NCI-H82 (cell line): ENCODE measurements at places on chromosomes 5 and 9.

DNA sequence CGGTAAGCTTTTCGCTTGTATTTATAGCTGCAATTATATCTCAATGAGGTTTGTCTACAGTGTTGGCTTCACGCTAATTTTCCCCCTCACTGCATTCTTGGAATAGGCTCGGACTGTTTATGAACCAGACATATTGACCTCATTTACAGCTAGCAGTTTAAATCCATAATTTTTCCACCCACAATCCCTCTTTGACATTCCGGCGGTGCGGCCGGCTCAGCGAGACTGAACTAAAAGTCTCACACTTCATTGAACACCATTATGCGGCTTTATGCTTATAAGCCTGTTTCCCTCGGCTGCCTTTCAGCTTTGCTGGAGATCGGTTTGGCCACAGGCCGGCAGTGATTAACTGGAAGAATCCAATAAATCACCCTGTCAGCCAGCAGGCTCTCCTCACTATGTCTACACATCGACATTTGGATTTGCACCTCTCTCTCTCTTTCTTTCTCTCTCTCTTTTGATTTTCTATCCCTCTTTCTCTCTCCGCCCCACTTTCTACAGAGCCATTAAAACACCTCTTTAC, 315.0 kb upstream of the TLE4 start:
- DNase-seq, result peak; percentile 97

DNA sequence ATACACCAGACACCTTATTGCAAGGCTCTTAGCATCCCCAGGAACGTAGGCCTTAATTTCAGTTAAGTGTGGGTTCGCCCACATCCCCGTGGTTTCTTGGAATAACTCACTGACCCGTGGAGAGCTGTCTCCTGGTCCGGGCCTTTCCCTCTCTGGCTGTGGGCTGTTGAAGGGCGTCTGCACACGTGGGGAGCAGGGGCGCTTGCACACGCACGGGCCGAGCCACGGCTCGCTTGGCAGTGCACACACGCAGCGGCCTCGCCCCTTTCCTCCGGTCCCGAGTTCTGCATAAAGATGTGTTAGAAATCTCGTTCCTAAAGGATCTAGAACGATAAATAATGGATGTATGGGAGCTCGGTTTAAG, 141.9 kb downstream of the PBX3 start:
- DNase-seq, result peak; percentile 75

- no peak for DNase-seq
Measured at GRCh38 chr9:133673258-133673655, 37.1 kb downstream of the DBH start.

- DNase-seq, result peak; percentile 38
Measured at GRCh38 chr9:136520053-136520540, 25.8 kb downstream of the NOTCH1 start.

- DNase-seq, result no peak
Measured at GRCh38 chr5:32833663-32834062, 122.5 kb downstream of the NPR3 start.

DNA sequence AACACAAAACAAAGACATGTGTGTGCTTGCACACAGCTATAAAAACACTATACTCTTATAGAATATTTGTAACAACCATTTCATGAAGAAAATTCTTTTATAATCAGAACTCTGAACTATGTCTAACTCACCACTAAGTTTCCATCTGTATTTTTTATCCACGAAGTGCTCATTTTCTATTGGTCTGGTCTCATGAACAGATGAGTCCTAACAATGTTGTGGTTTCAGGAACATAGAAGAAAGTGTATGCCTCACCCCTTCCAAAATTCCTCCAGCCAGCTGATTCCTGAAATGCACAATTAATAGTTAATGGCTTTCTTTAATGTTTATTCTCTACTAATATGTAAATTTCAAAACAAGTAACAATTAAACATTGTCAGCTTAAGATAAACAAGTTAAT, 325.3 kb upstream of the GRAMD2B start:
- no peak for DNase-seq

GRCh38 chr5:17169507-17169906, 47.9 kb upstream of the BASP1 start:
- no peak for DNase-seq

DNA sequence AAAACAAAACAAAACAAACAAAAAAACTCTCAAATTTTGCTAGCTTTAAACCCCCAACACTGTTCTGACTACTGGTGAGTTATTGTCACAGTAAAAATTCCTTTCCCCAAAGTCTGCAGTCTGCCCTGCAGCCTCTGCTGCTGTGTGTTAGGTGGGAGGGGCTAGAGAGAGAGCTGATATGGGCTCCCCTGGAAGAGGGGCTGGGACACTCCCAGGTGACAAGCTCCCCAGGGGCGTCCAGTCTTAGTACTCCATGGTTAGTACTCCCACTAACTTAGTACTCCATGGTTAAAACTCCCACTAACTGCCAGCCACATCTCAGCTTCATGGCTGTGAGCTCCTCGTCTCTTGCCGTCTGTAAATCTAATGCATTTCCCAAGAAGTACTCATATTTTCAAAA, 191.9 kb downstream of the FANCC start:
- DNase-seq, result no peak

GRCh38 chr5:180684623-180685161, 35.3 kb upstream of the FLT4 start:
- DNase-seq, result no peak

DNA sequence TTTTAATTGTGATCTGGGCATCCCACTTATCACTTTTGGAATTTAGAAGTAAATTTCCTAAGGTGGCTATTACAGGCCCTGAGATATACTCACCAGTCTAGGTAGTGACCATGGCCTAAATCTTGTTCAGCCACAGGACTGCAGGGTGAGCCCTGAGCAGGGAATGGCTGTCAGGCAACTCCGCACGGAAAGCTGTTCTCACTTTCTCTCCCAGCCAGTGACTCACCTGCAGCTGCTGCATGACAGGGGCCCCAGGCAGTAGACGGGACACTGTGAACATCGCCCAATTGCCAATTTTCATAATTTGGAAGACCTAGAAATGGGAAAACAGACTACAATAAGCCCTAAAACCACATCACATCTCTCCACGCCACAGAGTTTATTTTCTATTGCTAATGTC, 69.6 kb upstream of the TAF1L start:
- no peak for DNase-seq

DNA sequence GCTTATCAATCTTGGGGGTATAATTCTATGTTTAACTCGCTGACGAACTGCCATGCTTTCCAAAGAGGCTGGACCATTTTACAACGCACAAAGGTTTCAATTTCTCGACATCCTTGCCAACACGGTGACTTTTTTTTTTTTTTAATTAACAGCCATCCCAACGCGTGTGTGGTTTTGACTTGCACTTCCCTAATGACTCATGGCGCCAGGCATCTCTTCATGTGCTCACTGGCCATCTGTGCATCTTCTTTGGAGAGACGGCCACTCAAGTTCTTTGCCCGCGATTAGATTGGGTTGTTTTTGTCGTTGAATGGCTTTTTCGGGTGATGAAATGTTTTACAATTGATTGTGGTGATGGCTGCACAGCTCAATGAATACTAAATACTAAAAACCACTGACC, 12.5 kb upstream of the CARD9 start:
- no peak for DNase-seq

GRCh38 chr9:92711146-92711545, 41.2 kb upstream of the IPPK start:
- DNase-seq, result no peak

DNA sequence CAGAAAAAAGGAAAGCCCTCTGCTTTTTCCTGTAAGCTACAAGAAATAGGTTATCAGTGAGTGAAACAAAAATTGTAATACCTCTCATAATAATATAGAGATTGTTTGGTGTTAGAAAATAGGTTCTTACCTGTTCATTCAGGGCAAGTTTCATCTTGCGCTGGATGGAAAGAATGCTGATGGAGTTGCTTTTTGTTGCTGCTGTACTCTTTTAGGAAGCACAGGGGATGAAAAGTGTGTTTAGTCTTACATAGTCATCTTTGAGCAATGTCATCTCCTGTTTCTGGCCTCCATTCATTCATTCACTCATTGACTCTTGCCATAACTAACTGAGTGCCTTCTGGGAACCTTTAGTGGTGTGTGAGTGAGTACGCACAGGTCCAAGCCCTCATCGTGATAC, 6.4 kb downstream of the ENTREP1 start:
- DNase-seq, result no peak

DNA sequence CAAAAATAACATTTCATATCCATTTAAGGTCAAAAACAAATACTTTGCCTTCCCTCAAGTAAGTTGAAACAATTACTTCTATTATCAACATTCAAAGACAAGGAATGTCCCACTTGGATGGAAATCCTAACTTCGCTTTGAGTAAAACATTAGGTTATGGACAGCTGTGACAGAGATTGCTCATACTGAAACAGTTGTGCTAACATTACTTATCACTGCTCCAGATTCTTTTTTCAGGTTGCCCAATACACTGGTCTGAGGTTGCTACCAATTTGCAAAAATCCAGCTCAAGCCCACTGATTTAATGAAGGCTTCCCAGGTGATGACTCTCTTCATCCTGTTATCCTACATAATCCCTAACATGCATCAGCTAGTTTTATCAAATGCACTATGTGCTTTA, 98.3 kb downstream of the UBAP2 start:
- DNase-seq, result peak; percentile 45

- peak; percentile 87 for DNase-seq
Measured at GRCh38 chr5:88675708-88676636, 207.0 kb downstream of the MEF2C start.

DNA sequence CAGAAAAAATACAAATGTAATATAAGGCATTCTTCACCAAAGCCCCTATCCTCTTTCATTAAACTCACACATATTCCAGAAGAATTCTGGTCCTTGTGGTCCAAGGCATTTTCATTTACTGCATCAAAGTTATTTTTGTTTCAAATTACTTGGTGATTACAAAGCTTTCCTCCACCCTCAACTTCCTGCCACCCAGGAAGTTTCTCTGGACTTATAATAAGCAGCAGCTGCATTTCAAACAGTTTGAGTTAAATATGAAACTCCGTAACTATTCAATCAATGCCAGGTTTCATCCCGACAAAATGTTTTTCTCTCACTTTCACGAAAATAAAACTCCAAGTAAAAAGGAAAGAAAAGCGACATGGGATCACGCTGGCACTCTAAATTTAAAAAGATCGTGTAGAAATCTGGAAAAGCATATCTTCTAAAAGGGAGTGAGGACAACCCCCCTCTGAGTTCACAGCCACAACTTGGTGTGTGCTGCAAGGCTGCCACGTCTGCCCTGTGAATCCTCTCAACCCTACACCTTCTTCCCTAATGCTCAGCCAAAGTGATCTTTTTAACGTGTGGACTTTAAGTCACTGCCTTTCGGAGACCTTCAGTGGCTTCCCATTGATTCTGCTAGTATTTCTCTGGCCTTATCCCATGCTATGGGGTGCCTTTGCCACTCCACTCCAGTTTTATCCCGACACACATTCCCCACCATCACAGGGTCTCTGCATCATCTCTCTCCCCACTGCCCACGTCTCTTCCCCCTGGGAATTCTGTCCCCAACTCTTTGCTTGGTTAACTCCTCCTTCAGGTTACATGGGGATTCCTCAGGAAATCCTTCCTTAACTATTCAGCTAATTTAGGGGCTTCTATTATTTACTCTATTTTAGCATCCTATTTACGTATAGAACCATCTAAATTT, 91.1 kb upstream of the CER1 start:
- DNase-seq, result no peak

- no peak for DNase-seq
Measured at GRCh38 chr5:115160975-115161475, 8.7 kb downstream of the TRIM36 start.

- DNase-seq, result peak; percentile 76
Measured at GRCh38 chr9:121607434-121608167, 43.8 kb upstream of the DAB2IP start.

GRCh38 chr5:157994906-157995519, 136.1 kb upstream of the CLINT1 start:
- DNase-seq, result peak; percentile 74

GRCh38 chr5:33641744-33642505, 201.2 kb downstream of the TARS1 start:
- no peak for DNase-seq

GRCh38 chr5:82387819-82388166, 109.6 kb upstream of the RPS23 start:
- DNase-seq, result no peak
